Activated T-cell treated with anti-CD3 and anti-CD28 coated beads for 48 hours (primary cell): ENCODE measurements at places on chromosomes 4 and X.

- DNase-seq: no peak
Observed at GRCh38 chr4:182711211-182711610, 206.0 kb downstream of the DCTD start.

DNA sequence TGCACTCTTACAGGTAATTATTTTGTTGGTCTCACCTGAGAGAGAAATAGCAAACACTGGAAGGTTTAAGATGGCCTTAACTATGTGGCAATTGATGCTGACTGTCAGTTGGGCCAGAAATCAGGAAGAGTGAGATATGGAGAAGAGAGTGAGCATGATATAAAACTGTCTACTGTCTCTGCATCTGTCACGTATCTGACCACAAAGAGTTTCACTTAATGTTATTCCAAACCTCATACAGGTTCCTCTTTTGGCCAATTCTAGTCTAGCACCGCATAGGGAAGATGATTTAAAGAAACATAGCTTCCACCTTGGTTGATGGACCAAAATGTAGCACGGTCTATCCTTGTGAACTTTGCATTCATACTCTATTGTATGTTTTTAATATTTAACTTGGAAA lies 381.0 kb upstream of the BOD1L1 start:
- no peak for DNase-seq

- no peak for DNase-seq
Observed at GRCh38 chr4:3491681-3492405, 28.7 kb downstream of the DOK7 start.

DNA sequence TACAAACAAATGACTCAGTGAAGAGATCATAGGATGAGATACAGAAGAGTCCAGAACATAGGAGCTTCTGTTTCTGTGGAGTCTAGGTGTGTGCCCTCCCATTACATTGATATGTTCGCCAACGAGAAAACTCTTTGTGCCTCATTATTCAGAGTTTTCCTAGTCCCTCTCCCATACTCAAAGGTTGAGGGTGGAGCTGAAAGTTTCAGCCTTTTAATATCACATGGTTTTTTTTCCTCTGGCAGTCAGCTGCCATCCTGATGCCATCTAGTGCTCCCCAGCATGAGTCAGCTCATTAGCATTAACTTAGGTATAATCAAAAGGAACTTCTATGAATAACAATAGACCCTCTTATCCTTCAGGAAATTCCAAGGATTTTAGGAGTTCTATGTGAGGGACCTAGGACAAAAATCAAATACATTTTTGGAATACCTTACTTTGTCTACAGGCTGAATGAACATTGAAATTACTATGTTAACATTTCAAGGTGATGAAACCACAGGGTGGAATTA lies 559.6 kb upstream of the AMOT start:
- no peak for DNase-seq

DNA sequence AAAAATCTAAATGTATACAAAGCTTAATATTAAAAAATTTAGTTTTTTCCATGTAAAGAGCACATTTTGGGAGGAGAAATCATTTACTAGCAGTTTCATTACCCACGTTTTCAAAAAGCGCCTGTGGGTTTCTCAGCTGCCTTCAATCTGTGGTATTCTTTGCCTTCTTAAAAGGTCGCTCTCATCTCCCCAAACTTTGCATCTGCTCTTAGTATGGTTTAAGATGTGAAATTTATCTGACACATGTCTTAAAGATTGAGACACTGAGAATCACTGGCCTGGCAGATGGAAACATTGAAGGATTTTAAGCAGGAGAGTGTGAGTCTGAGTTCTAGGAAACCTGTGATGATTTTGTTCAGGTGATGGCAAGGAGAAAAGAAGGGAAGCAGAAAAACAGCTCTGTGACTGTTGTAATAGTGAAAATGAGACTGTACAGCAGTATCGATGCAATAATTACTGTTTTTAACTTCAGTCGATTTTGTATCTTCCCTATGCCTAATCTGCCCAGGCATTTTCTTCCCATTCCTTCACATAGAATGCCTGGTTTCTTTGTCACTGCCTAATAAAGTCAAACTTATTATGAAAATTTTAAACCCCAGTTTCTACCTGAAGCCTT lies 75.9 kb downstream of the PAQR3 start:
- no peak for DNase-seq

GRCh38 chr4:134906404-134907023 lies 704.9 kb upstream of the PABPC4L start:
- DNase-seq: no peak

- no peak for DNase-seq
Observed at GRCh38 chr4:5755679-5756078, 44.7 kb downstream of the EVC start.

GRCh38 chrX:74890676-74891430 lies 34.4 kb downstream of the NEXMIF start:
- DNase-seq: no peak

DNA sequence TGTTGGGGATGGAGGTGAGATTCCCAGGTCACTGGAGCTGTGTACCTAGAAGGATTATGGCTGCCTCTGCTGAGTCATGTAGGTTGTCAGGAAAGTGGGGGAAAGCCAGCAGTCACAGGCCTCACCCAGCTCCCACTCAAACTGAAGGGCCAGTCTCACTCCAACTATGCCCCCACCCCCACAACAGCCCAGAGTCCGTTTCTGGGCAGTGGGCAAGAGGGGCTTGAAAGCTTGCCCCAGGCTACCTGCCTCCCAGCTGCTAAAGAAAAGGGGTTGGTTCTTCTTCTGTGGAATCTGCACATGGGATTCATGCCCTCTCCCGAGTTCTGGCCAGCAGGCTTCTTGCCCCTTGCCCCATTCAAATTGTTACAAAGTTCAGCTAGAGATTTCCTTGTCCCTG lies 116.0 kb upstream of the PGRMC2 start:
- DNase-seq: no peak

GRCh38 chr4:8176547-8177399 lies 18.2 kb upstream of the ABLIM2 start:
- DNase-seq: no peak

DNA sequence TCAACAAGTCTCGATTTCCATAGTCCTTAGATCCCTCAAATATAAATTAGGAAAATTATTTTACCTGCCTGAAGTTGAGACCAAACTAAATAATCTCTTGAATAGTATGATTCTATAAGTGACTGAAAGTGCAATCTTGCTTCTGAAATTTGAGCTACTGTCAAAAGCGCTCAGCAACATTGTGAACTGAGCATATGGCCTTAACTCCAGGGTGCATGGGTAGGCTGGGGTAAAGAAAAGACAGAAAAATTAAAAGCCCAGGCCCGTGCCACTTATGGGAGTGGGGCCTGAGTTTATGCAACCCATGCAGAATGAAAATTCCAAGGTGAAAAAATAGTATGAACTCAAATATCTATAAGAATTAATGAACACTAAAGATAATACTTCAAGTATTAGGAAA lies 9.8 kb downstream of the PGRMC2 start:
- no peak for DNase-seq

- no peak for DNase-seq
Observed at GRCh38 chr4:152478461-152479237, 57.2 kb downstream of the FBXW7 start.

DNA sequence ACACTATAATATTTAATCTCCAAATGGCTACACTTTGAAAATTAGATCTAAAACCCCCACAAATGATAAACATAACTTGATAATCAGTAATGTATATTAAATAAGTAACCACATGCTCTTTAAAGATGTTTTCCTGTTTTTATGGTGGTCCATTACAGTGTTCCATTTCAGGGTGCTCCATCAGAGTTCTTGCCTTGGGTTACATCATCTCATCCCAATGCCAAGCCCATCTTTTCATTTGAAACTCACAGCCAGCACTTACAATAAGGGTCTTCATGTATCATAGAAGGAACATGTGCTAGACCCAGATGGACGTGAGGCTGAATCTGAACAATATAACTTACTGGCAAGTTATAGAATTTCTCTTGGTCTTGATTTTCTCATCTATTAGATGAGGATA lies 10.5 kb upstream of the PAQR3 start:
- no peak for DNase-seq

DNA sequence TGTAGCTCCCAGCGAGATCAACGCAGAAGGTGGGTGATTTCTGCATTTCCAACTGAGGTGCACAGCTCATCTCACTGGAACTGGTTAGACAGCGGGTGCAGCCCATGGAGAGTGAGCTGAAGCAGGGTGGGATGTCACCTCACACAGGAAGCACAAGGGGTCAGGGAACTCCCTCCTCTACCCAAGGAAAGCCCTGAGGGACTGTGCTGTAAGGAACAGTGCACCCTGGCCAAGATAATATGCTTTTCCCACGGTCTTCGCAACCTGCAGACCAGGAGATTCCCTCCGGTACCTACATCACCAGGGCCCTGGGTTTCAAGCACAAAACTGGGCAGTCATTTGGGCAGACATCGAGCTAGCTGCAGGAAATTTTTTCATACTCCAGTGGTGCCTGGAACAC lies 216.4 kb upstream of the TET2 start:
- DNase-seq: no peak

GRCh38 chr4:9764155-9764696 lies 17.2 kb upstream of the DRD5 start:
- DNase-seq: no peak

DNA sequence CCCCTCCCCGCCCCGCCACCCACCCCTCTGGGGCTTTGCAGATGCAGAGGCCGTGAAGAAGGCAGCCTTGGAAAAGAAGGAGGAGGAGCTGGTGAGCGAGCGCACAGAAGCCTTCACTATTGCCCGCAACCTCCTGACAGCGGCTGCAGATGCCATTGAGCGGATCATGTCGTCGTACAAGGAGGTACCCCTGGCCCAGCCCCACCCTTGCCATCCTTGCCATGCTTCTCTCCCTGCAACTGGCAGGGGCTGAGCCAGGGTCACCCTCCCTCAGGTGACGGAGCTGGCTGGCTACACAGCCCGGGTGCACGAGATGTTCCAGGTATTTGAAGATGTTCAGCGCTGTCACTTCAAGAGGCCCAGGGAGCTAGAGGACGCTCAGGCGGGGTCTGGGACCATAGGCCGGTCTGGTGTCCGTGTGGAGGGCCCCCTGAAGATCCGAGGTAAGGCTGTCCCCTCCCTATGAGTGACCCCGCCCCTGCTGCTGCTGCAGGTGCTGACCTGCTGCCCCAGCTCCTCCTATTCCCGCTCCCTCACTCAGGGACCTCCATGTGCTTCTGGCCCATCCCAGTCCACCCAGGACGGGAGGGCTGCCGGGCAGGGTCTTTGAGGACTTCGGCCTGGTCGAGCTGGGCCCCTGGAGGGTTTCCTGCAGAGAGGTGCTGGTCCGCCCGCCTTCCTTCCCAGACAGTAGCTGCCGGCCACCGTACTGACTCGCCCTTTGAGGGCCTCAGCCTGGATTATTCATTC lies 11.6 kb downstream of the ABCD1 start:
- no peak for DNase-seq

GRCh38 chrX:47158131-47158530 lies 13.1 kb downstream of the RBM10 start:
- no peak for DNase-seq

GRCh38 chr4:20015636-20016224 lies 236.0 kb upstream of the SLIT2 start:
- no peak for DNase-seq

- DNase-seq: no peak
Observed at GRCh38 chr4:113788888-113789287, 27.4 kb upstream of the CAMK2D start.

GRCh38 chrX:71533851-71534561 lies 1.1 kb downstream of the OGT start:
- peak; percentile 28 for DNase-seq

GRCh38 chr4:83174844-83175414 lies 60.4 kb upstream of the PLAC8 start:
- DNase-seq: no peak

DNA sequence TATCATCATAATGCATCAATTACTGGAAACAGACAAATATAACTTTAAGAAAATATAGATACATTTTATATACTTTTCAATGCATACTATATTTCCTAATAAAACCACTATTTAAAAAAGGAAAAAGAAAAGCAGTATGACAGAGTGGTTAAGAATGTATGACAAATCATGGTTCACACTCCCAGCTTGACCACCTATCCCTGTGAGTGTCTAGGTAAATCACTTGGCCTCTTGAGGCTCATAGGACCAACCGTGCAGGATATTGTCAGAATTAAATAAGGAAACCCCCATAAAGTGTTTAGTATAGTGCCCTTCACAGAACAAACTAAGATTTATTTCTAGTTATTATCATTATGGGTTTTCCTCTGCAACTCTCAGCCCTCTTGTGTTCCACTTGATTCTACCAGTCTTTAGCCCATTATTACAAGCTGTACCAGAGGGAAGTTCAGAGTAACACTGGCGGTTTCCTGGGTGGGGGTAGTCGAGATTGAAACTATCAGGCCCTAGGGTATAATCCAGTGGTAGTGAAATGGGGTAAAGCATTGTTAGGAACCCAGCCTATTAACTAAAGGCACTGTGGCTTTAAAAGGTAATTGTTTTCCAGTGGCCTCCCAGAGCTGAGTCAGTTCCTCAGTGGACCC lies 55.5 kb upstream of the PAK3 start:
- DNase-seq: no peak

- DNase-seq: no peak
Observed at GRCh38 chr4:148059617-148060180, 327.8 kb downstream of the ARHGAP10 start.

GRCh38 chr4:115152081-115152480 lies 38.7 kb upstream of the NDST4 start:
- DNase-seq: no peak

DNA sequence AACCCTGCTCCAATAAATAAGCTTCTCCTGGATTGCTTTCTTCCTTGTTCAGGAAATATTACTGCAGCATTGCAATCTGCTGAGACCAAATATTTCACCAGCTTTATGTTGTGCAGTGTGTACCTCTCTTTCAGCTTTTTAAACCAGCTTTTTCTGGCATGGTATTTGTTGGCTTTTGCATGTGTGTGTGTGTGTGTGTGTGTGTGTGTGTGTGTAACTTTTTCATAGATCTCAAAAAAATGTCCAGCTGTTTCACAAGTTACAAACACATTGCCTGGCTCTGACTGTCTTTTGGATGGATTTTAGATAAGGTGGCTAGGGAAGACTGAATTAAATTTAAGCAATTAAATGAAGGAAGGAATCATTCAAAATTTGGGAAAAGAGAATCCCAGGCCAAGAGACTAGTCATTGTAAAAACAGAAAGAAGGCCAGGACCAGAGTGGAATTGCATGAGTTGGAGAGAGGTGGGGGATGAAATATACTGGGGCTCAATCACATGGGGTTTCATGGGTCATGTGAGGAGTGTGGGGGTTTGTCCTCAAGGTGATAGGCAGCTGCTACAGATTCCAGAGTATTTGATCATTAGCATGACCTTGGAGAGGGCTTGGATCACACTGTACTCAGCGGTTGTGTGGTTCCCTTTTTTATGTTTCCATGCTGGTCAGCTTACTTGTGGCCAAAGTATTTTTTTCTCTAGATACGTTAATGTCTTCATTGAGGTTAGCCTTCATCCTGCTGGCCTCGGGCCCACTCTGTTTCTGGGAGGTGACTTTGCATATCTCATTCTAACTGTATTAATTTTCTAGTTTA lies 357.7 kb upstream of the BOD1L1 start:
- DNase-seq: no peak

GRCh38 chr4:168600796-168601583 lies 104.1 kb downstream of the PALLD start:
- DNase-seq: no peak

DNA sequence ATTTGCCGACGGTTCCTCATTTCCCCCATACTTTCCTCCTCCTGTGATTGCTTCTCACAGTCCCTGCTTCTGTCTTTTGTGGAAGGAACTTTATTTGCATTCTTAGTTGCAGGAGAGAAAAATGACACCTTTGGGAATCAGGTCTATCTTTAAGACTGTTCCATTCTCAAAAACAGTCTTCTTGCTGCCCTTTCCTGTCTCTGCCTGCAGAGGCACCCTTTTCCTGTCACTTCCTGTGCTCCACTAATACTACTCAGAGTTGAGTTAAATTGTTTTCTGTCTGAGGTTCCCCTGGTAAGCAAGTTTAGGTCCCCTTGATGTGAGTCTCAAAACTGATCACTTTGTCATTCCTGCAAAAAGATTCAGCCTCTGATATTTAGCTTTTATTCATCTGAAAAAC lies 208.8 kb upstream of the CLNK start:
- DNase-seq: no peak
